ENCODE measurements at places on chromosomes 1 and 21.

GRCh38 chr1:27331922-27332321, 9.9 kb upstream of the SYTL1 start:
- no peaks in the 10 kb centered on the region for H3K36me3 ChIP-seq
- H3K27ac ChIP-seq: peak overlapping the region; percentile 16
- no peaks in the 10 kb centered on the region for H3K27me3 ChIP-seq

DNA sequence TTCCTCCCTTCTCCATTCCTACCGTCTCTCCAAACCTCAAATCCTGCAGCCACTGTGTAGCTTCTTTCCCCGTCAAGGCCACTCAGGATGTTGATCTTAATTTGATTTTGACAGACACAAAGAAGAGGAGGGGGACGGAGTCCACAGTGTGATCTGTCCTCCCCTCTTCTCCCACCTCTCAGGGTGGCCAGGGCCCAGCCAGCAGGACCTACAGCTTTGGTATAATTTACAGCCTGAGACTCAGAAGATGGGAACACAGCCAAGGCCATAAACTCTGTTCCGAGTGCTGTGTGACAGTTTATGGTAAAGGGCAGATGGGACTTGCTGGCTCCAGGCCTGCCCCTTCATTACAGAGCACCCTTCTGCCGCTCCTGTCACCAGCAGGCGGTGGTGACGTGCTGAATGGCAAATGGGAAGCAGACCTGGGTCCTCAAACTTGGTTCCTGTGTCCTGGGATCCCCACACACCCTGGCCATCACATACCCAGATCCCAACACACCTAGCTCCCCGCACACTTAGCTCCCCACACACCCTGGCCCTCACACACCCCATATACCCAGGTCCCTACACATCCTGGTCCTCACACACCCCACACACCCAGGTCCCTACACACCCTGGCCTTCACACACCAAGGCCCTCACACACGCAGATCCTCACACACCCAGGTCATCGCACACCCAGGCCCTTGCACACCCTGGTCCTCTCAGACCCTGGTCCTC, 71.6 kb downstream of the CD2 start:
- peaks cover 6% of the 10 kb centered on the region for H3K36me3 ChIP-seq
- DNase-seq: no peak
- peak overlapping the region; percentile 91 for H3K27ac ChIP-seq
- no peaks in the 10 kb centered on the region for H3K27me3 ChIP-seq
- H3K4me1 ChIP-seq: peaks cover 22% of the 10 kb centered on the region

- peaks cover 9% of the 10 kb centered on the region for H3K4me1 ChIP-seq
- no peak overlapping the region for H3K4me3 ChIP-seq
- H3K27ac ChIP-seq: no peak overlapping the region
- H3K36me3 ChIP-seq: peaks cover 6% of the 10 kb centered on the region
- no peaks in the 10 kb centered on the region for H3K27me3 ChIP-seq
Measured at GRCh38 chr1:230900984-230901383, 32.7 kb upstream of the C1orf198 start.

- DNase-seq: no peak
- peaks cover 20% of the 10 kb centered on the region for H3K27me3 ChIP-seq
- peak overlapping the region; percentile 78 for H3K27ac ChIP-seq
- peak overlapping the region; percentile 85 for H3K4me3 ChIP-seq
- H3K36me3 ChIP-seq: peaks cover 13% of the 10 kb centered on the region
Measured at GRCh38 chr21:42425591-42425990, 21.9 kb downstream of the UBASH3A start.

DNA sequence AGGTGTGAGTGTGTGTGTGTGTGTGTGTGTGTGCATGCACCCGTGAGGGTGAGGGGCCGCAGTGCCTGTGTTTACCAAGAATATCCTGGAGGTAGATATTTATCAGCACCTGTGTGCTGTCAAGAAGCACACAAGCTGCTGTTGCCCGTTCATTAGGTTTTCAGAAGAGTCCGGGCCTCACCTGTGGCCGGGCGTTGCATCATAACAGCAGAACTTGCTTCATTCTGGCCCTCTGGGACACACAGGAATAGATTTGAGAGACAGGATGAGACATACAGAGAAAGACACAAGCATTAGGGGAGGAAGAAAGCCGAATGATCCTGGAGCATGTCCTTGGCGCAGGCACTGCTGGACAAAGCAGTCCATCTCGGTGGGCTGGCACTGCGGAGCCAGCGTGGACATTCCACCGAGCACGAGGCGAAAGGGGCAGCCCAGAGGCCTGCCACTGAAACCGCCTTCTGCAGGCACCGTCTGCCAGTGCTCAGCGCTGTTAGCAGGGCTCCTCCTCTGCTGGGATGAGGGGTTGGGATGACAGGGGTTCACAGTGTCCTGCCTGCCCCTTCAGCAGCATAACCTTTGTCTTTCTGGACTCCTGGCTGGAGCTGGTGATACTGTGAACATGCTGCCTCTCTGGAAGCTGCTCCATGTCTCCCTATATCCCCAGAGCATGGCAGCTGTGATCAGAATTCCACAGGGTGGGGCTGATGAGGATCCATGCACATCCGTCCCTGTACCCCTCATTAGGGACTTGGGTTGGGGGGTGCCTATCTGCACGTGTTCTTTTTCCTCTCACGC, 81.1 kb downstream of the PEX14 start:
- DNase-seq: no peak
- no peaks in the 10 kb centered on the region for H3K27me3 ChIP-seq
- H3K27ac ChIP-seq: peak overlapping the region; percentile 9

DNA sequence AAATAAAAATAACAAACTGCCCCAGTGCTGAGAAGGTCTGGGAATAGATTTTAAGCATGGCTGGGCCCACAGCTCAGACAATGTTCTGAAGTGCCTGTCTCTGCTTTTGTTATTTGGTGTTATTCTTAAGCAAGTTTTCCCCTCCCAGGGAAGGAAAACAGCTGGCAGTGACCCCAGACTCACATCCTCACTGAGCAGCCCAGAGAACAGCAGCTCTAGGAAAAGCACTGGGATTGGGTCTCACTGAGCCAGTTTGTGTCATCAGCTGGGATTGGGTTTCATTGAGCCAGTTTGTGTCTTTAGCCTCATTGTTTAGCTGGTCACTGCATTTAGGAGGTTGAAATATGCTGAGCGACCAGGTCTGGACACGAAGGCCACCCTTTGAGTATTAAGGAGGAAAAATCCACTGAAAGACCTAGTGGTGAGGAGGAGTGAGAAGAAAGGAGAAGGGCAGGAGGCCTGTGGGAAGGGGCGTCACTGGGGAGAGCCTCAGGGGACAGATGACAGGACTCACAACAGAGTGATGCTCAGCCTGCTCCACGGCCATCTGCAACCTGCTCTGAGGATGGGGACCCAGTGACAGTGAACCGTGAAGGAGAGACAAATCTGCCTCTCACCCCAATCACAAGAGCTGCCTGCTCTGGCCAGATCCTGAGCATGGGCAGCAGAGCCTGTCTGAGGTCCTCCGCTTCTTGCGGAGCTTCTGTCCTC, 103.8 kb downstream of the TOMM20 start:
- H3K4me3 ChIP-seq: no peak overlapping the region
- no peaks in the 10 kb centered on the region for H3K36me3 ChIP-seq
- no peaks in the 10 kb centered on the region for H3K27me3 ChIP-seq
- H3K27ac ChIP-seq: peak overlapping the region; percentile 90
- DNase-seq: no peak

DNA sequence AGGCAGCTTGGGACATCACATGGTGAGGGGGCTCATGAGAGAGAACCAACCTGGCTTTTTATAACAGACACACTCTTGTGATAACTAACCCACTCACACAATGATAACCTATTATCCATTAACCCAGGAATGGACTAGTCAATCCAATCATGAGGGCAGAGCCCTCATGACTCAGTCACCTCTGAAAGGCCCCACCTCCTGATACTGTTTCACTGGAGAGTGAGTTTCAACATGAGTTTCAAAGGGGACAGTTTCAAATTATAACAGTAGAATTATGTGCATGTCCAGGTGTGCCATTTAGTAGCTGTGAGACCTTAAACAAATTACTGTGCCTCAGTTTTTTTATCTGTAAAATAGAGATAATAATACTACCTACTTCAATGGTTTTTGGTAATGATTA, 47.6 kb upstream of the PPP2R5A start:
- no peaks in the 10 kb centered on the region for H3K27me3 ChIP-seq
- no peaks in the 10 kb centered on the region for H3K36me3 ChIP-seq
- DNase-seq: no peak
- no peak overlapping the region for H3K4me3 ChIP-seq
- no peak overlapping the region for H3K27ac ChIP-seq

GRCh38 chr1:5907966-5908365, 84.3 kb downstream of the NPHP4 start:
- H3K27me3 ChIP-seq: no peaks in the 10 kb centered on the region
- H3K4me3 ChIP-seq: no peak overlapping the region
- no peaks in the 10 kb centered on the region for H3K36me3 ChIP-seq
- no peak overlapping the region for H3K27ac ChIP-seq
- DNase-seq: no peak

DNA sequence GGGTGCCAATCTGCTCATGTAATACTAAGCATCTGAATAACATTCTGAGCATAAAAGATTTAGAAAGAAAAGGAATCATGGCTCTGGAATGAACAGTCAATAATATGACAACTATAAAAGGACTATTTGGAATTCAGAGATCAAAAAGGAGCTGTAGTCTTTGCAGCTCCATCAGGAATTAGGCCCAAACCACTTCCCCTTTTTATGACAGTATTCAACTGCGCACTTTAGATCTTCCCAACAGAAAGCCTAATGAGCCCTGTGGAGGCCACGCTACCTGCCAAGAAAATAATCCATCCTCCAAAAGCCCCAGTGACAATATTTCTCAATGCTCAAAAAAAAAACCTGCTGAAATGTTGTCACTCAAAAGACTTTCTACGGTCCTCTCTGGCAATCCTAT, 163.2 kb downstream of the SNX7 start:
- no peaks in the 10 kb centered on the region for H3K4me1 ChIP-seq
- DNase-seq: no peak
- no peak overlapping the region for H3K27ac ChIP-seq
- no peaks in the 10 kb centered on the region for H3K36me3 ChIP-seq
- H3K27me3 ChIP-seq: no peaks in the 10 kb centered on the region
- H3K4me3 ChIP-seq: no peak overlapping the region

GRCh38 chr1:150210706-150211105, 25.2 kb downstream of the ANP32E start:
- H3K4me3 ChIP-seq: no peak overlapping the region
- H3K27me3 ChIP-seq: peaks cover 3% of the 10 kb centered on the region
- no peak for DNase-seq
- peaks cover 13% of the 10 kb centered on the region for H3K4me1 ChIP-seq
- no peak overlapping the region for H3K27ac ChIP-seq
- peaks cover 4% of the 10 kb centered on the region for H3K36me3 ChIP-seq

GRCh38 chr21:42495765-42496119, 282 bp downstream of the RSPH1 start:
- H3K4me3 ChIP-seq: peak overlapping the region; percentile 88
- peaks cover 7% of the 10 kb centered on the region for H3K4me1 ChIP-seq
- peaks cover 8% of the 10 kb centered on the region for H3K27me3 ChIP-seq

DNA sequence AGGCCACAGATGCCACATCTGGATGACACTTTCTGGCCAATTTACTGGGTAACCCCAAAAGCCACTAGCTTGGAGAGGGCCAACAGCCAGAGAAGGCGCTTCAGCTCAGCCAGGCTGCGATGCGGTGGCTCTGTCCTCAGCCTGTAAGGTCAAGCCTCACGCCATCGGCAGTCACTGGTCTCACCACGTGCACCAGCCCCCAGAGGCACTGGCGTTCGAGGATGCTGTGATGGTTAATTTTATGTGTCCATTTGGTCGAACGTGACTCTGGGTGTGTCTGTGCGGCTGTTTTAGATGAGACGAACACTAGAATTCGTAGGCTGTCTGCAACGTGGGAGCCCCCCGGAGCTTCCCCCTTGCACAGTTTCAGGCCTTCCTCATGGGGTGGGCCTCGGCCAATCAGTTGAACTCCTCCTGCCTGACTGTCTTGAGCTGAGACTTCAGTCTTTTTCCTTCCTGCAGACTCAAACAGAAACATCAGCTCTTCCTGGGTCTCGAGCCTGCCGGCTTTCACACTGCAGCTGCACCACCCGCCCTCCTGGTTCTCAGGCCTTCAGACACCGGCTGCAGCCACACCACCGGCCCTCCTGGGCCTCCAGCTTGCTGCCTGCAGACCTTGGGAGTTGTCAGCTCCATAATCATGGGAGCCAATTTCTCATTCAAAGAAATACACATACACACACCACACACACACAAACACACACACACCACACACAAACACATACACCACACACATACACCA, 41.6 kb upstream of the SLC45A1 start:
- DNase-seq: no peak
- peaks cover 6% of the 10 kb centered on the region for H3K36me3 ChIP-seq
- H3K27ac ChIP-seq: no peak overlapping the region
- H3K4me3 ChIP-seq: no peak overlapping the region

DNA sequence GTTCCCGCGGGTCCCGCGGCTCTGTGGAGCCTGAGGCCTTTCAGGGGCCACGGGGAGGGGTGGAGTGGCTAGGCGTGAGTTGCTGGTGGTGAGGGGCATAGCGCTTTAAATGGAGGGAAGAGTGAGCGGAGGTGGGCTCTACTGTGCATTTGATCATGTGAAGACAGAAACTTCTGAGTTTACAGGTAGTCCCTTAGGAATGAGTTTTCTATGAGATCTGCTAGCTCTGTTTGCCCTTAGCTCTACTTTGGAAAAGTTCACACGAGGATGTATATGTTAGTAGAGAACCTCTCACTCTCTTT, 593 bp downstream of the ST6GALNAC3 start:
- no peak overlapping the region for H3K27ac ChIP-seq
- peaks cover 10% of the 10 kb centered on the region for H3K4me1 ChIP-seq
- H3K36me3 ChIP-seq: no peaks in the 10 kb centered on the region

GRCh38 chr1:65321879-65322278, 12.5 kb downstream of the DNAJC6 start:
- no peak overlapping the region for H3K4me3 ChIP-seq
- no peak overlapping the region for H3K27ac ChIP-seq
- peaks cover 16% of the 10 kb centered on the region for H3K27me3 ChIP-seq
- H3K36me3 ChIP-seq: peaks cover 5% of the 10 kb centered on the region

GRCh38 chr1:178871551-178872320, 859 bp upstream of the ANGPTL1 start:
- no peaks in the 10 kb centered on the region for H3K27me3 ChIP-seq
- H3K4me1 ChIP-seq: peaks cover 5% of the 10 kb centered on the region
- H3K4me3 ChIP-seq: no peak overlapping the region
- H3K36me3 ChIP-seq: no peaks in the 10 kb centered on the region
- H3K27ac ChIP-seq: no peak overlapping the region

Measured in natural killer cell treated with Interleukin-12 subunit alpha and Interleukin-12 subunit beta and Interleukin-15 and Interleukin-18, amount 100 ng/mL, for 72 hours (primary cell).